OCI-M1 (cell line): ENCODE measurements at places on chromosomes 4 and X.
A peak's percentile ranks its signal among the peaks of the same experiment; 100 is the strongest.

- peak; percentile 64 for DNase-seq
Observed at GRCh38 chr4:153785910-153786721, 2.8 kb downstream of the SFRP2 start.

GRCh38 chr4:112704991-112705845 is 68.3 kb downstream of the LARP7 start:
- no peak for DNase-seq

- no peak for DNase-seq
Observed at GRCh38 chr4:153261461-153261860, 57.2 kb downstream of the TRIM2 start.

DNA sequence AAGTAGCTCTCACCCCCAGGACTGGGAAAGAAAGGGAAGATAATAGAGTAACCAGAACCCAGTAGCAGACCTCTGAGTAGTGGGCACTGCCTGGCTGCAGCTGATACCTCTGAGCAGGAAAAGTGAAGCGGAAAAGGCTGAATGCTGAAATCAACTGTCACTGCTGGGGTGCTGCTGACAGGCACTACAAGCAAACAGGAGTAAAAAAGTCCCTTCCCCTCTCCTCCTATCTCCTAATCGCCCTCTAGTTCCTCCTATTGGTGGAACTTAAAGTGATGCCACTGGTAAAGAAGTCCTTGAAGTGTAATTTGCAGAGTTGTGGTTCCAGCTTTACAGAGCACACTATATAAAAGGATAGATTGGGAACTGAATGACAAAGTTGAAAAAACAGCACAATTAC is 32.8 kb upstream of the GLRB start:
- peak; percentile 92 for DNase-seq

DNA sequence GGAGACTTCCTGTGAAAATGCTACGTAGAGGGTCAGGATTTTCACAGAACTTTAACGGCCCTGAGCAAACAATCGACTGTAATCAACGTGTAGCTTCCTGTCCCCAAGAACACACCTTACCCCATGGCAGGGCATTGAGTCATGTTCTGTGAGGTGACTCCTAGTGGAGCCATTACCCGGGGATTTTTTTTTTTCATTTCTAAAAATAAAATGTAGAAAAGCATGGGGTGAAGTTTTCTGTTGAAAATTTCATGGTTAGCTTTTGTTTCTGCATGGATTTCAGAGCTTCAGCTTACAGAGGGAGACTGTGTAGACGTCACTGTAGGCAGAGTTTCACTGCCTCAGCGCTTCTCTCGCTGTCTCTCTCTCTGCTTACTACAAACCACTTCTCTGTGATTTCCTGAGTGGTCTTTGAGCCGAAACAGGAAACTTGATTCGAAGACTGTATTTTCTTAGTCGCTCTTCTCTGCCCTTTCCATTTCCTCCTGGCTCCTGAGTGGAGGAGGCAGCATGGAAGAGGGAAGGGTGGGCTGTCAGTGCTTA is 111.7 kb downstream of the NFKB1 start:
- DNase-seq: no peak

DNA sequence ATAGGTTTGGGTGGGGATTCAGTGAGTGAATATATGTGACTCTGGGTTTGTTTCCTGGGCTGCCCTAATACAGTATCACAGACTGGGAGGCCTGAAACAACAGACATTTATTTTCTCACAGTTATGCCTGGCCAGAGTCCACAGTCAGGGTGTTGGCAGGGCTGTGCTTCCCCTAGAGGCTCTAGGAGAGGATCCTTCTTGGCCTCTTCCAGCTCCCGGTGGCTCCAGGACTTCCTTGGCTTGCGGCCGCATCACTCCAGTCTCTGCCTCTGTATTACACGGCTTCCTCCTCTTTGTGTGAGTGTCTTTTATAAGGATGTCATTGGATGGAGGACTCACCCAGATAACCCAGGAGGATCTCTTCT is 5.2 kb upstream of the JAKMIP1 start:
- DNase-seq: no peak

DNA sequence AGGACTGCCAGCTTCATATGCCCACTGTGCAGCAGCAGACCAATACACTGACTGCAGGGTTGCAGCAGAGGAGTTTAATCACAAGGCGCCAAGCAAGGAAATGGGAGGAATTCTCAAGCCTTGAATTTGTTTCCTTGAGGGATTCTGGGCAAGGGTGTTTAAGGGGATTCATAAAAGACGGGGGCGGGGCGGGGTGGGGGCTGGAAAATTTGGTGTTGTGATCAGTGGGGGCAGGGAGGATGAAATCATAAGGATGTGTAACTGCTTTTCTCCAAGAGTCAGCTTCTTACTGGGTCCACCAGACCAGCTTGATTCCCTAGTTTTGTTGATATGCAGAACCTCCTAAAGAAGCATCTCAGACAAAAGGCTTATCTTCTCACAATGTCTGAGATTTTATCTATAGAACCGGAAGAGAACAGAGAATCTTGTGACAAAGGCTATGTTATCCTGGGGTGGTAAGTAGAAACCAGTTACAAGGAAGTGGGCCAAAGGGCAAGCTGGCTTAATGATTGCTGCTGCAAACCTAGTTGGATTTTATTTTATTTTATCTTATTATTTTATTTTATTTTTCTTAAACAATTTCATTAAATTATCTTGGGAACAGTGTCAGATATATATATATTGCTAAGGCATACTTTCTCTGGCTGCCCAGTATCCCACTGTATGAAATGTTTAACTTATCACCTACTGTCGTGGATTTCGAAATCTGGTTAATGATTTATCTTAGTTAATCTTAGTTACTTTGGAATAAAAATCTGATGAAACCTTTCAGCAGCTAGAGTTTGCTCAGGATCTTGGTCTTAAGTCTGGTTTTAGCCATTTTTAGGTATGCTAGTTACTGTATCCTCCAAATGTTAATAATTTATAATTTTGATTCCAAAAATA is 276.4 kb downstream of the RPA4 start:
- no peak for DNase-seq

DNA sequence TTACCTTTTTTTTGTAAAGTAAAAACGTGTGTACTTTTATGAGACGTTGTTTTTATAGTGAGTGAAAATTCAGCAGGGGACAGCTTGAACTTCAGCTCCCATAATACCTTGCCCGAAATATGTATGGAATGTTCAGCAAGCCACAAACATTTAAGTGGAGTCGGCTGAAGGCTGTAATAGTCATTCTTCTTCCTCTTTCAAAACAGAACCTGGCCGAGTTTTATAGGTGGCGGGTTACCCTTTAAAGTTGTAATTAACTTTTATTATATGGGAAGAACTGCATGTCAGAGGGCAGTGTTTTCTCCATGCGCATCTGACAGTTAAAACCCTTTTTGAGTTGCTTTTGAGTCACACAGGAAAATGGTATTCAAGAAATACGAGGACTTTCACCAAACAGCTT is 50.7 kb downstream of the CLDN34 start:
- no peak for DNase-seq

DNA sequence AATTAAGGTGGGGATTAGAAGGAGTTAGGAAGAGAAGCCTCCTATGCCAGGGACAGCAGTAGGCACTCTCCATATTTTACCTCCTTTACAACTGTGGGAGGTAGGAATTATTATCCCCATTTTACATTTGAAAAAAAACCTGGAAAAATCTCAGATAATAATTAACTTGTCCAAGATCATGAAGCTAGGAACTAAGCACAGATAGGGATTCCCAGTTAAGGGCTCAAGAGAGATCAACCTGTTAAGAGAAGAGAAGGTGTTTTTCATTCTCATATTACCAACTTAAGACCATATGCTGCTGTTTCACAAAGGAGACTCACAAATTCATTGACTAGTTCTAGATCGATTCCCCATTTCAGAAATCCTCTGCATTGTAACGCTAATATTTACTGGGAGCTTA is 16.1 kb upstream of the FAM47E start:
- no peak for DNase-seq
